LoVo (cell line): ENCODE measurements at places on chromosomes 4 and X.

DNA sequence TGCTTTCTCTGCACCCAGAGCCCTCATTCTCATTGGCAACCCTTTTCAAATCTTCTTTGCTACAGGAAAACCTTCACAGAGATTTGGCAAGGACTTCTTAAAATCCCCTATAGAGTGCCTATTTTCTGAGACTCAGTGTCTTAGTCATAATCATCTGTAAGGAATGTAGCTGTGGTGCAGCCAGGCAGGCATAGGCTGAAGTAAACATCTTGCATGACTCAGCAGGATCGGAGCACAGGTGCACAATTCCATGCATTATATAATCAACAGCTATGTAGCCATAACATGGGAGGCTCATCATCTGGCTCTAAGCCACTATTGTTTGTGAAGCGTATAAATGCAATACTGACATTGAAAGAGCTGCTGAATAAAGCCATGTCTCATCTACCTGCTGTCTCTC is 368.8 kb downstream of the MAGEE1 start:
- DNase-seq = no peak

DNA sequence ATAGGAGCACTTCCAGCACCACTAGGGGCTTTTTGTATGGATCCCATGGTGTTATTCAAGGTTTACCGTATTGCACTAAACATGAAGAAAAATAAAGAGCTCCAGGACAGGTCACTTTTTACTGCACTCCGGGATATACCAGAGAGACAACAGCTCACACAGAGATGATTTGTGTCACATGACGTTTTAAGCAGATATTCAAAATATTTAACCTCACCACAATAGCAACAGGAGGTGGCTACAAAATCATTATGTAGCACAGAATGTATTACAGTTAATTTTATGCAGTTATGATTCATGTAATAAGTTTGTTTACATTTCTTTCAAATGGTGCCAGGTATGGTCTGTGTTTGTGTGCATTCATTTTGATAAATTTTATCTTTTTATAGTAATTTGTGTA is 100.6 kb downstream of the LUZP4 start:
- DNase-seq = no peak

DNA sequence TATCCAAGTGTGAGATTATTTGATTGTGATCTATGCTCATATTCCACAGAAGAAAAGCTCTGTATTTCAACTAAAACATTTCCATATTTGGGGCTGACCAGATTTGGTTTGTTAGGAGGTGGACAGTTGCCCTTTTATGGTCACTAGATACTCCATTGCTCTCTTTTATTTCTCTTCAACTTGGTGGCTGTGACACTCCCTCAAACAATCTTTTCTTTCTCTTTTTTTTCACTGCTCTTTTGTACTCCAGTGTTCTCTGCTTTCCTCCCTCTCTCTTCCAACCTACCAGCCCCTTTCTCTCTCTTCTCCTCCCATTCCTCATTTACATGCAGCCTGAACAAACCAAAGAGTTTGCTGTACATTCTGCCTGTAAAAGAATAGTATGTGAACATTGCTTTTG is 48.8 kb downstream of the RBPJ start:
- no peak for DNase-seq

GRCh38 chr4:56575820-56576429 is 70.3 kb downstream of the ARL9 start:
- DNase-seq = peak; percentile 19

DNA sequence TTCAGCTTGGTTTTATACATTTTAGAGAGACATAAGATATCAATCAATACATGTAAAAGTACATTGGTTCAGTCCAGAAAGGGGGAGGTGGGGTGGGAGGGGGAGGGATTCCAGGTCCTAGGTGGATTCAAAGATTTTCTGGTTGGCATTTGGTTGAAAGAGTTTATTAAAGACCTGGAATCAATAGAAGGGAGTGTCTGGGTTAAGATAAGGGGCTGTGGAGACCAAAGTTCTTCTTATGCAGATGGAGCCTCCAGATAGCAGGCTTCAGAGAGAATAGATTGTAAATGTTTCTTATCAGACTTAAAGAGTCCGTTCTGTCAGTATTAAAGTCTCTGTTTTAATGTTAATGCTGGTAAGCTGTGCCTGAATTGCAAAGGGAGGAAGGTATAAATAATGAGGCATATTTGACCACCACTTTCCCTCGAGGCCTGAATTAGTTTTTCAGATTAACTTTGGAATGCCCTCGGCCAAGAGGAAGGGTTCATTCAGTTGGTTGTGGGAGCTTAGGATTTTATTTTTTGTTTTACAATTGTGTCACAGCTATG is 169.9 kb downstream of the AASDH start:
- no peak for DNase-seq

DNA sequence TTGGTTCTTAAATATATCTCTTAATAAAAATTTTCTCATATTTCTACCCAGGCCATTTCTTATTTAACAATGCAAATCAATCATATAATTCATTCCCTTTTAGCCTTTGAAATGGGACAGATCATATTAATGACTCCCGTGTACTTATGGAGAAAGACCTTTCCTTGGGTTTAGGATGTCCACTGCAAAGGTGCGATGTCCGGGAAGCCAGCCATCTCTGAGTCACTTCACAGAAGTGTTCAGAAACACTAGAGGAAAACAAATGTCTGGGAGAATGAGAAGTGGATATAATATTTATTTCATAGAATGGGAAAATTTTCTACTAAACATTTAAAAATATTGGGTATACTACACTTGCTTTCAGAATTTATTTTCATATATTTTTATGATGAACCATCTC is 15.3 kb downstream of the INTU start:
- no peak for DNase-seq

GRCh38 chr4:100539706-100540105 is 21.9 kb upstream of the EMCN start:
- no peak for DNase-seq

- DNase-seq = no peak
Observed at GRCh38 chr4:81786063-81786763, 314.5 kb upstream of the RASGEF1B start.

DNA sequence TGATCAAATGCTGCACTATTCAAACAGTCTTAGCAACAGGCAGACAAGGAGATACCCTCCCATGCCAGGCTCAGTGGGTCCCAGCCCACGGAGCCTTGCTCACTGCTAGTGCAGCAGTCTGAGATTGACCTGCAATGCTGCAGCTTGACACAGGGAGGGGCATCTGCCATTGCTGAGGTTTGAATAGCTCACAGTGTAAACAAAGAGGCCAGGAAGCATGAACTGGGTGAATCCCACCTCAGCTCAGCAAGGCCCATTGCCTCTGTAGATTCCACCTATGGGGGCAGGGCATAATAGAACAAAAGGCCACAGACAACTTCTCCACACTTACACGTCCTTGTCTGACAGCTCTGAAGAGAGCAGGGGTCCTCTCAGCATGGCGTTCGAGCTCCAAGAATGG is 26.6 kb upstream of the ZXDB start:
- DNase-seq = no peak

DNA sequence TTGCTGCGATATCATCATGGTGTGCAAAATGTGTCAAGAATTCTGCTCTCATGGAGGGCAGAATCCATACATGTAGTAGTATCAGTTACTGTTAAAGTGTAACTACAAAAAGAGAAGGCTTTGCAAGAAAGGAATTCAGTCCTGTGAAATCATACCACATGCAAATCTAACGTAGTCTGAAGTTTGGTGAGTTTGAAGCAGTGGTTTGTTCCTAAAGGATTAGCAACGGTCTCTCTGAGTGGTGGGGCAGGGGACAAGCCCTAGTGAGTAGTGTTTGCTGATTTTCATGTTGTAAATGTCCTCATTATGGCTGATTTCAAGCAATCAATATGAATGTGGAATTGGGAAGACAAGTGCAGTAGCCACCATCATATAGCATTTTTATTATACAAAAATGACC is 47.1 kb upstream of the CLNK start:
- no peak for DNase-seq

- no peak for DNase-seq
Observed at GRCh38 chr4:118308306-118309030, 44.3 kb downstream of the PRSS12 start.

DNA sequence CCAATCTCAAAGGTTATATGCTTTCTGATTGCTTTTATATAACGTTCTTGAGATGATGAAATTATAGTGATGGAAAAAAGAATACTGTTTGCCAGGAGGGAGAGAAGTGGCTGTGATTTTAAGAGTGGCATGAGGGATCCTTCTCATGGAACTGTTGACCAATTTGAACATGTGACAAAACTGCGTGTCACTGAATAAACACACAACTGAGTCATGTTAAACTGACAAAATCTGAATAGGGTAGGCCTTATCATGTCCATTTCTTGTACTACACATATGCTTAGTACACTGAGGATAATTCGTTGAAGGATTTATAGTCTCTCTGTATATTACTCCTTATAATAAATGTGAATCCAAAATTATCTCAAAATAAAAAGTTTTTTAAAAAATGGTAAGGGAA is 22.2 kb upstream of the HSPA4L start:
- no peak for DNase-seq

- no peak for DNase-seq
Observed at GRCh38 chr4:102759831-102760644, 730 bp downstream of the MANBA start.

DNA sequence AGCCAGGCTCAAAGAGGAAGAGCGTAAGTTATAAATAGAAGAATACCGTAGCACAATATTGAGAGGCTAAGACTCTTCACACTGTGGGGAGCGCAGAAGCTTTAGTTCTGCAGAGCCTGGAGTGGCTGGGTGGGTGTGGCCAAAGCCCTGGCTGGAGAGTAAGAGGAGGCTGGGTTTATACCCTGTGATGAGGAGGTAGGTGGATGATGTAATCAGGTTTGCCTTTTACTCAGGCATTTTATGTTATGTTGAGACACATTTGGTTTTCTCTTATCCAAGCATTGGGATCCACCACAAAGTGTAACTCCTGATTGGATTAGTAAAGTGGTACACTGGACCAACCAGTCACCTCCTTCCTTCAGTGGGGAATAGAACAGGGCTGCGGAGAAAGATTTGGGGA is 13.9 kb downstream of the CDS1 start:
- peak; percentile 57 for DNase-seq

- no peak for DNase-seq
Observed at GRCh38 chr4:124018383-124019317, 622.1 kb downstream of the SPRY1 start.

DNA sequence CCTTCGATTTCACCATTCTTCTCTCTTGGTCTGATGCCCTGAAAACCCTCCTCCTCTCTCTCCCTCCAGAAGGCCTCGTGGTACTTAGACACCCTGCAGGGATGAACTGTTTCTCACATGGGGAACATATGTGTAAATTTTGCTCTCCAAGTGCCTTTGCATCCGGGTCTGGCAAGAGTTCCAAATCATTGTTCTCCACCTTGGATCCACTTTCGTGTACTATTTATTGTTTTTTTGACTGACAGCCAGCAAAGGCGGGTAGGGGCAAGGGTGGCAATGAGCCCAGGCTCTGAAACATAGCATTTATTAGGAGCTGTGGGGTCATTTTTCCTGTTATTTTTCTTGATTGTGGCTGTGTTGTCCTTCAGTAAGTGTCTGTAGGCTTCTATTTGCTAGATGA is 81.7 kb downstream of the RTL5 start:
- DNase-seq = no peak

DNA sequence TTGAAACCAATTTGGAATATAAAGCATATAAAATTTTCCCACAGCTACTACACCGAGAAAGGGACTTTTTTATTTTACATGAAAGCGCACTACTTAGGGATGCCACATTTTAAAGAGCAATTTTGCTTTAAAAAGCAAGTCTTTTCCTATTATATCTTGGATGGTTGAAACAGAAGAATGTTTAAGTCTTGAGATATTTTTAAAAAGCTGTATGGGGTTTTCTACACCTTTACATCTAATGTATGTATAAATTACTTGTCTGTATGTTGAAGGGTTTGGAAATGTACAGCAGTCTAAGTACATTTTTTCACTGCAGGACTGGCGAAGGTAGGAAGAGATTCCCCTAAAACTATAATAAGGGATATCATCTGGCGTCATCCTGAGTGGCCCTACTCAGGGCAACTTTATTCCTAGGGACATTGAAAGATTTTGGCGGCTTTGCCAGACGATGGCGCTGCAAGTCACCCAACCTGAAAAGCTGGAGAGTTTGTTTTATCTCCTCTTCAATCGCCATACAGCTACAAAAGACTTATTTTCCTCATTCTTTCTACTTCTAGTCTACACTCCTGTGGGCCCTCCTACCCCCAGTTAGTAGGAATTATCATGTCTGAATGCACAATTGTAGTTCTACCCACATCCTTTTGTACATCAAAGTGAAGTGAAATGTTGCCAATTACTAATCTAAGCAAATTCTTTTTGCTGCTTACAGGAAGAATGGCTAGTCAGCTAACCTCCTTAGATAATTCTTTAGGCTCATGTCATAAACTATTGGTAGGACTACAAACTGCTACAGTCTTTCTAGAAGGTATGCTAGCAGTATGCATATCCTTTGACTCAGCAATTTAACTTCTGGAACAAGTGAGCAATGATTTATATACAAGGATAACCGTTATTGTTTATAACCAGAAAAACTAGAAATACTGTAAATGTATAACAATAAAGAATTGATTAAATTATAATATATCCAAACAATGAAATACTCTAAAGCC is 782 bp upstream of the NEK1 start:
- peak; percentile 74 for DNase-seq

- DNase-seq = no peak
Observed at GRCh38 chr4:81682492-81682891, 210.8 kb upstream of the RASGEF1B start.

DNA sequence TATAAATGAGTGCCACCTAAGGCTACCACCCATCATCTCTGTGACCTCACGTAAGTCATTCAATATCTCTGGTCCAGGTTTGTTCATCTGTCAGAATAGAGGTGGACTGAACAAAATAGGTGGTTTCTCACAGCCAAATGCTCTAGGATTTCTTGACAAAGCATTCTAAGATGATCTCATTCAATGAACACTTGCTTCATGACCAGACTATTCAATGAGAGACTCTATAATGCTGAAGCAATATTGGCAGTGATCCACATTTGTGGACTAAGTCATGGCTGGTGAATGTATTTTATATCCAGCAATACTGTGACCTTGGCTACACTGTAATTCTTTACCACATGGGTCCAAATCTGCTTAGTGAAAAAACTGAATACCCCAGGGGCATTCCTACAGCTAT is 37.9 kb downstream of the LDB2 start:
- DNase-seq = no peak

GRCh38 chr4:85807247-85807950 is 332.4 kb downstream of the ARHGAP24 start:
- no peak for DNase-seq

- no peak for DNase-seq
Observed at GRCh38 chrX:30414144-30414543, 105.0 kb upstream of the NR0B1 start.

DNA sequence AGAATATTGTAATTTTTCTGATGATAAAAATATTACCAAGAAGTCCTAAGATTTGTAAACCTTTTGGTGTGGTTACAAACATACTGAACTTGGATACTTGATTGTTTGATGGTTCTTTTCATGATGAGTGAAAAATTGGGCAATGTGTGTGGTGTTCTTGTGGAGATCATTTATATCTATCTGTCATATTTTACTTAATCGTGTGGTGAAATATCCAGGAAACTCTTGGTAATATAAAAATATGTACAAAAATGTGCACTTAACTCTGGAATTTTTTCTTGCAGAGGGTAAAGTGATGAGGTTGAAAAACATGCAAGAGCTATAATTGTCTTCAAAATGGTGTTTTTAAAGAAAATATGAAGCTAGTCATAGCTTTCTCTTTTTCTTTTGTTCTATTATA is 2.8 kb downstream of the DCUN1D4 start:
- DNase-seq = no peak
